Osteoblast (primary cell): ENCODE measurements at places on chromosomes 5 and 9. TPM values are rescaled to one million over a fixed set of nuclear protein-coding genes. Genes with fewer than 3 reads are reported as not detected.

Gene BTNL3
- not detected in 2 replicates for total RNA-seq

Gene SLC36A3
- total RNA-seq: not detected in 2 replicates

Gene IFNA21
- total RNA-seq: not detected in 2 replicates

Gene CCDC171
- total RNA-seq: 5.8 and 8.0 TPM in 2 replicates

Gene BNC2
- total RNA-seq: 51.3 and 53.9 TPM in 2 replicates

Gene MAMDC4
- total RNA-seq: 0.88 and 1.4 TPM in 2 replicates

Gene ZSWIM6
- total RNA-seq: 10.0 and 10.5 TPM in 2 replicates

Gene CCNB1
- 19.2 and 22.4 TPM in 2 replicates for total RNA-seq

Gene ANKRD33B
- total RNA-seq: 5.1 and 5.6 TPM in 2 replicates

Gene CKMT2
- total RNA-seq: 0.88 and 1.4 TPM in 2 replicates

Gene KCNT1
- total RNA-seq: not detected in 2 replicates

Gene LCN2
- total RNA-seq: not detected in 2 replicates

Gene SGCD
- total RNA-seq: 27.1 and 33.3 TPM in 2 replicates

Gene LCN12
- total RNA-seq: not detected in 2 replicates

Gene UNC13B
- 24.8 and 25.3 TPM in 2 replicates for total RNA-seq

Gene IFNA2
- not detected in 2 replicates for total RNA-seq

Gene IL3
- not detected in 2 replicates for total RNA-seq

Gene FRMPD1
- total RNA-seq: not detected in 2 replicates

Gene CDHR2
- total RNA-seq: under 0.01 TPM in 1 of 2 replicates, not detected in the other

Gene PCDHA13
- total RNA-seq: under 0.01 TPM in 2 replicates

Gene FIBCD1
- total RNA-seq: 5.1 and 5.3 TPM in 2 replicates

Gene NMUR2
- total RNA-seq: not detected in 2 replicates

Gene NR5A1
- total RNA-seq: not detected in 2 replicates

Gene SHISAL2B
- not detected in 2 replicates for total RNA-seq

Gene SPATA31D4
- total RNA-seq: not detected in 2 replicates

Gene SARDH
- 5.4 and 10.9 TPM in 2 replicates for total RNA-seq

Gene MYMK
- total RNA-seq: not detected in 2 replicates

Gene REEP2
- total RNA-seq: 1.5 and 2.2 TPM in 2 replicates

Gene MFAP3
- 84.3 and 90.1 TPM in 2 replicates for total RNA-seq

Gene STK10
- total RNA-seq: 27.1 and 32.7 TPM in 2 replicates

Gene ZNF782
- 5.4 and 8.5 TPM in 2 replicates for total RNA-seq

Gene AQP7
- 0.59 TPM in 1 of 2 replicates, not detected in the other for total RNA-seq

Gene FOXD4L5
- total RNA-seq: under 0.01 TPM in 1 of 2 replicates, not detected in the other

Gene SEMA4D
- 0.72 and 0.88 TPM in 2 replicates for total RNA-seq

Gene YIPF5
- total RNA-seq: 99.5 and 111 TPM in 2 replicates

Gene CAST
- 278 and 281 TPM in 2 replicates for total RNA-seq

Gene SYK
- not detected in 2 replicates for total RNA-seq

Gene CLIC3
- 1.5 and 2.5 TPM in 2 replicates for total RNA-seq

Gene CHSY3
- 12.3 and 12.4 TPM in 2 replicates for total RNA-seq

Gene GDF9
- 0.29 and 0.36 TPM in 2 replicates for total RNA-seq

Gene SEC24A
- total RNA-seq: 30.0 and 30.6 TPM in 2 replicates

Gene PLAC8L1
- total RNA-seq: not detected in 2 replicates

Gene PCDHB14
- 2.7 and 2.9 TPM in 2 replicates for total RNA-seq

Gene DBH
- not detected in 2 replicates for total RNA-seq

Gene ADAMTSL2
- under 0.01 and 0.29 TPM in 2 replicates for total RNA-seq

Gene DOCK2
- total RNA-seq: 2.7 and 6.2 TPM in 2 replicates

Gene BTNL8
- not detected in 2 replicates for total RNA-seq

Gene CD72
- 2.7 and 2.9 TPM in 2 replicates for total RNA-seq

Gene C9orf50
- under 0.01 and 0.36 TPM in 2 replicates for total RNA-seq

Gene PCDHGA6
- 5.0 and 5.1 TPM in 2 replicates for total RNA-seq

Gene INSL4
- not detected in 2 replicates for total RNA-seq

Gene SPRY4
- 5.4 and 5.9 TPM in 2 replicates for total RNA-seq

Gene PRDM9
- total RNA-seq: not detected in 2 replicates

Gene KCNN2
- not detected in 2 replicates for total RNA-seq
